Non-pigmented ciliary epithelial cell (primary cell): ENCODE measurements at places on chromosomes 4 and X.

DNA sequence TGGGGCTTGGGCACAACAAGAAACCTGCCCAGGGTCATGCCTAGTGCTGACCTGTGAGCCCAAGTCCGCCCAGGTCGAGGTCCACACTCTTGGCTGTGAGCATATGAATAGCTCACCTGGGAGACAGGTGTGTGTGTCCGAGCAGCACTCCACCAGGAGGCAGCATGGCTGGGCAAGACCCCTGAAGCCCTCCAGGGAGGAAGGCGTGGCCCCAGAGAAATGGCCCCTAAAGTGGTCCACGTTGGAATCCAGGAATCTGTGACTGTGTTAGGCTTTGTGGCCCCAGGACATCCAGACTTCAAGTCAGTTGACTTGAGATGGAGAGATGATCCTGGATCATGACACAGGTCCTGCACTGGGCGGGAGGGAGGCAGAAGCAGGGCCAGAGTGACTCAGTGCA is 138.8 kb downstream of the CPZ start:
- DNase-seq, result no peak

GRCh38 chrX:132750331-132751062 is 207.9 kb downstream of the HS6ST2 start:
- no peak for DNase-seq

DNA sequence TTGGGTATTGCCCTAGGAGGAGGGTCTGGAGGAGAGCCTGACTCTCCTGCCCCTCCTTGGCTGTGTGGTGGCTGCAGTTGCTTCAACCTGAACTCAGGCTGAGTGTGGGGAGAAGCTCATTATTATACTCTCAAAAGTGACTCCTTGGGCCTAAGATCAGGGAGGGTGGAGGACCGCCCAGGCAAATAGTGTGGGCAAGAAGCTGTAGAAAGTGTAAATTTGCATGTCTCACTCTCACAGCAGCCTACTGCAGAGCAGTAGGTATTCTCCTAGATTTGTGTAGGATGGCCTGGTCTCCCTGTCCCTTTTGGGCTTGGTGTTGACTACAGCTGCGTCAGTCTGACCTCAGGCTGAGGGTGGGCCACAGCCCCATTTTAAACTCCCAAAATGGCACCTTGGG is 156.1 kb downstream of the ZNF330 start:
- no peak for DNase-seq

DNA sequence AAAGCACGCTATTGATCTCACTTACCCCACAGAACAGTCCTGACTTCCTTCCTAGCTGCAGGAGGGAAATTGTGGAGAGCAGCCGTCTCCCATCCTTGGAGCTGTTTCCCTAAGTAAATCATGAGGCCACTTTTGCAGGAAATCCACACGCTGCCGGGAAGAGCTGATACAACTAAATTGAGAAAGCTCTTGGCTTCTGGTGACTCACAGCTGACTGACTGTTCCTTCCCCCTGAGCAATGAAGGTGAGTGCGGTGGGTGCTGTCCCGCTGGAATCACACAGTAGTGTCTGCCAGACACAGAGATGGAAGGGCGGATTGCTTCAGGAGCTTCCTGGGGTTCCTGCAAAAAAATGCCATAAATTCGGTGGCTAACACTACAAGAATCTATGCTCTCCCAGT is 268.9 kb downstream of the ASMT start:
- no peak for DNase-seq

DNA sequence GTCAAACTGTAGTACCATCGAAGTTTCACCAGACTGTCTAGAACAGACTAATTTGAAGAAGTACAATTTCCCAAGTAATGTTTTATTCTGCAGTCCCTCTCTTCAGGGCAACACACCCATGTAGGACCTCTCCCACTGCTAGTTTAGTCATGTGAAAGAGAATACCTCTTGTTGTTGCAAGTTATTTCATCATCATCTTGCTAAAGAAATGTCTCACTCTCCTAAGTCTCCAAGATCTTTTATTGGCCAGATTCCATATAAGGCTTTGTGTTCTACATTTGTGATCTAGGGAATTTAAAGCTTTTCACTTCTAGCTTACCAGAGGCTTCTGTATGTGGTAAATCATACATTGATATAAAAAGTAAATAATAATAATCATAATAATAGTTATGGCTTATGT is 745.3 kb upstream of the MAGEB2 start:
- no peak for DNase-seq

DNA sequence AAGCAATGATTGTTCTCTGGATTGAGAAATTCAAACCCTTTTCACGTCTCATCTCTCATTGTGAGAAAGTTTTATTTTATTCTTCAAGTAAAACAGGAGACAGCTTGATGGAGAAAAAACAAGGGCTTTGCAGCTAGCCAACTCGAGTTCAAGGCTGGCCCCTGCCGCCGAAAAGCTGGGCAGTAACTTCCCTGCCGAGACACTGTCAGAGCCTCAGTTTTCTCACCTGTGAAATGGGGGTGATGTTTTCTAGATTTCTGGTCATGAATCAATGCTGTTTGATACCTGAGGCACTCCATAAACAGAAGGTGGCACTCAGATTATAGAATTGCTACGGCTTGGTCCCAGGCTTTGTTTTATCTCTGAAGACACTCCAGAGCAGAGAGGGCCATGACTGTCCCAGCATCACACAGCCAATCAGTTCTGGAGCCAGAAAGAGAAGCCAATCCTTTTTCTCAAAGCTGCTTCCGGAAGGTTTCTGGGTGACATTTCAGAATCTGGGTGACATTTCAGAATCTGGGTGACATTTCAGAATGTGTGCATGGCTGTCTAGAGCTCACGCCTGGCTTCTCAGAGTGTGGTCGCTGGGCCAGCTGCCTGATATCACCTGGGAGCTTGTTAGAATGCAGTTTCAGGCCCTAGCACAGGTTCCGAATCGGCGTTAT is 33.2 kb downstream of the HMX1 start:
- no peak for DNase-seq

DNA sequence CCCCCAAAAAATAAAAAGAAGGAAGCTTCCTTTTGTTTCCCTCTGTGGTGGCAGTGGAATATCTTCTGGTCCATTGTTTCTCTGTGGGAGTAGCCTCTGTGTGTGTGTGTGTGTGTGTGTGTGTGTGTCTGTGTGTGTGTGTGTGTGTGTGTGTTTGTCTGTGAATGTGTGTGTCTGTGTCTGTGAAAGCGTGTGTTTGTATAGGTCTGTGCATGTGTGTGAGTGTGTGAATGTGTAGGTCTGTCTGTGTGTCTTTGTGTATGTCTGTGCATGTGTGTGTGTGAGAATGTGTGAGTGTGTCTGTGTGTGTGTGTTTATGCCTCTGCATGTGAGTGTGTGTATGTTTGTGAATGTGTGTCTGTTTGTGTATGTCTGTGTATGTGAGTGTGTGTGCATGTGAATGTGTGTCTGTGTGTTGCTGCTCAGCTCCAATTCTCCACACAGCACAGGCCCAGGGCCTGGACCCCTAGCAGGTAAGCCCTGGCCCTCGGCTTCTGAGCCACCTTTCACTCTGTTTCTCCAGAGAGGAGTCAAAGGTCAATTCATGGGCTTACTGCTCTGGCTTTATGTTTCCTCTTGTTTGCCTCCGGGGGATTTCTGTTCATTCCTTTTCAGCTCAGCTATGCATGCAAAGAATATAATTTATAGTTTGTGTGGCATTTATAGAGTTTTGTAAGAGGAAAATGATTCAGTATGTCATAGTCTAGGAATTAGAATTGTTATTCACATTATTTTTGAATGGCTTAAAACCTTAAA is 89.8 kb downstream of the UCHL1 start:
- no peak for DNase-seq

DNA sequence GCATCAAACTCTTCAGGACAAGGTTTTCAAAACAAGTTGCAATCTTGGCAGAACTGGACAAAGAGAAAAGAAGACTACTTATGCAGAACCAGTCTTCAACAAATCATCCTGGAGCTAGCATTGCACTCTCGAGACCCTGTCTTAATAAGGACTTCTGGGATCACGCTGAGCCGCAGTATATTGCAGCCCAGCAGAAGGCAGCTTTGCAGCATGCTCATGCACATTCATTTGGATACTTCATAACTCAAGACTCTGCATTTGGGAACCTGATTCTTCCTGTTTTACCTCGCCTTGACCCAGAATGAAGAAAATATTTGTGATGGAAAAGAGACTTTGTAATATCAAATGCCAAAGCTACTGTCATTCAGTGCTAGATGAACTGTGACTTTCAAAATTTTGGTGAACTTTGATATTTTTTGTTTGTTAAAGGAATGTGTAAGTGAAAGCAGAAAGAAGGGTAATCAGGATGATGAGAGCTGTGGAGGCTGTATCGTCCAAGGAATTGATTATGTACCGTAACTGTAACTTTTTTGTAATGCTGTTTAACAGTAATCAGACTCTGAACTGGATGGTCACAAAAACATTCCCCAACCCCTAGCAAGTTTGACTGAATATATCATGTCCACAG is 27.2 kb downstream of the HSPA4L start:
- no peak for DNase-seq

DNA sequence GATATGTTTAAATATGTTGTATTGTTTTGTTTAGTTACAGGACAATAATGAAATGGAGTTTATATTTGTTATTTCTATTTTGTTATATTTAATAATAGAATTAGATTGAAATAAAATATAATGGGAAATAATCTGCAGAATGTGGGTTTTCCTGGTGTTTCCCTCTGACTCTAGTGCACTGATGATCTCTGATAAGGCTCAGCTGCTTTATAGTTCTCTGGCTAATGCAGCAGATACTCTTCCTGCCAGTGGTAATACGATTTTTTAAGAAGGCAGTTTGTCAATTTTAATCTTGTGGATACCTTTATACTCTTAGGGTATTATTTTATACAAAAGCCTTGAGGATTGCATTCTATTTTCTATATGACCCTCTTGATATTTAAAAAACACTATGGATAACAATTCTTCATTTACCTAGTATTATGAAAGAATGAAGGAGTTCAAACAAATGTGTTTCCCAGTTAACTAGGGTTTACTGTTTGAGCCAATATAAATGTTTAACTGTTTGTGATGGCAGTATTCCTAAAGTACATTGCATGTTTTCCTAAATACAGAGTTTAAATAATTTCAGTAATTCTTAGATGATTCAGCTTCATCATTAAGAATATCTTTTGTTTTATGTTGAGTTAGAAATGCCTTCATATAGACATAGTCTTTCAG is 26.9 kb downstream of the NUDT6 start:
- DNase-seq, result no peak

DNA sequence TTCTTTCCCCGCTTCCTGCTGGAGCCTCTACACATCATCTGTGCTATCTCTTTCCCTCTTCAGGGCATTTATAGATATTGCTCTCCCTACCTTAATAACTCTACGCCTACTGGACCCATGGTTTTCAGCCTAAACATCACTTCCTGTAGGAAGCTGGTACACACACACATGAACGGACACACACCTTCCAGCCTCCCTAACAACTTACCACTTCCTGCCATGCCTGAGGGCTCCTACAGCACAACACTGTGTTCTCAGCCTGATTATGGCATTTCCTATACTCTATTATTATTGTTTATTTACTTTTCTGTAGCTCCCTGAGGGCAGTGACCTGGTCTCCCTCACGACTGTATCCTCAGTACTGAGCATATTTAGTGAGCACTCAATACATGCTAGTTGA is 163.6 kb upstream of the MAP3K15 start:
- DNase-seq, result no peak

DNA sequence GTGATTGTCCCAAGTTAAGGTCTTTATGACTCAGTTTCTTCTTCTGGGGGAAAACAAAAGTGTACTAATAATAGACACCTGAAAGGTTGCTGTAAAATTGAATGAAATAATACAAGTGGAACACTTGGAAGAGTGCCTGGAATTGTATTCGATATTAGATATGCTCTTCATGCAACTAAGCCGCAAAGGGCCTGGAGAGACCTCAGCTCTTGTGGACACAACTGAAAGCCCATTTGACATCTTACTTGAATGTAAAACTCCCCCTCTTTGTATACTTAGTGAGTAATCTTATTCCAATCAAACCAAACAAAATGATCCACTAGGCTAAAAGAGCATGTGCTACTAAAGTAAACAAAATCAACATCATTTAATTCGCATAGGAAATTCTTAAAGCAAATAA is 511 bp upstream of the MAP9 start:
- no peak for DNase-seq

- no peak for DNase-seq
Measured at GRCh38 chrX:155682834-155683233, 70.1 kb upstream of the TMLHE start.

GRCh38 chrX:16588266-16588665 is 61.7 kb upstream of the S100G start:
- DNase-seq, result no peak
